ENCODE measurements at places on chromosomes 1 and 21.

DNA sequence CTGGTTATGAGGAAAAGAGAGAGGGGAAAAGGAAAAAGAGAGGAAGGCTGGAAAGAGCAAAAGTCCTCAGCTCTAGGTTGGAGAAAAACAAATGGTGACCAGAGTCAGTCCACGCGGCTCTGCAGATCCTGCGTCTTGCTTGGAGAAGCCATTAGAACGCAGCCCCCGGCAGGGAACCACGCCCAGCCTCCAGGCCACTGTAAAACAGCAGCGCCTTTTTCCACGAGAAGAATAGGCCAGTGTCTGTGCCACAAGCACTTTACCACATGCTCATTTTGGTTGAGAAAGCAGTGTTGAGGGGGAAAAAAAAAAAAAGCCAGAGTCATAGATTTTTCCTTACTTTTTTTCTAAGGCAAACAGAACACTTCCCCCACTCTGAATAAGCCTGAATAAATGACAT lies 846.9 kb upstream of the ADAMTS5 start:
- DNase-seq = no peak

DNA sequence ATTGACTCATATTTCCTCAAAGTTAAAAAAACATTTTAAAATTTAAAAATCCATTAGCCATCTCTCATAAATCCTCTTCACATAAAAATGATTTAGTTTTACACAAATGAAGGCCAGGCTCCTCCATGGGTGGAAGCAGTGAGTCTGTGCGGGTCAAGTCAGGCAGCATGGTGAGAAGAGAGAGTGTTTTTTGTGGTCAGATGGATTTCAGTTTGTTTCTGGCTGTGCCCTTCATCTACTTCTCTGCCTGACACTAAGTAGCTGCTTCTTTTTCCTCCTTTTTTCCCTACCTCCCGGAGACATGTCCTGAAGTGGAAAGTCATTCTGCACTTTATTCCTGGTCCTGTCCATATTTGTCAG lies 10.3 kb downstream of the PLA2G4A start:
- DNase-seq = peak; percentile 25

- peak; percentile 24 for DNase-seq
Observed at GRCh38 chr1:87330057-87330884, 1.6 kb downstream of the LMO4 start.

- DNase-seq = no peak
Observed at GRCh38 chr21:10521091-10521598, at the start of gene TPTE. TSS of gene TPTE (plus strand) at chr21:10521583. CDS start at chr21:10538724, 17,141 bp downstream.

GRCh38 chr1:15709226-15709625 lies 25.1 kb downstream of the PLEKHM2 start:
- DNase-seq = no peak

Data from fibroblast of upper back skin (primary cell).